Stimulated activated CD4-positive, alpha-beta T cell treated with anti-CD3 and anti-CD28 coated beads, Interleukin-12 subunit alpha, Interleukin-12 subunit beta, amount 100 ng/mL, for 24 hours (primary cell): ENCODE measurements at places on chromosomes 4 and X.

DNA sequence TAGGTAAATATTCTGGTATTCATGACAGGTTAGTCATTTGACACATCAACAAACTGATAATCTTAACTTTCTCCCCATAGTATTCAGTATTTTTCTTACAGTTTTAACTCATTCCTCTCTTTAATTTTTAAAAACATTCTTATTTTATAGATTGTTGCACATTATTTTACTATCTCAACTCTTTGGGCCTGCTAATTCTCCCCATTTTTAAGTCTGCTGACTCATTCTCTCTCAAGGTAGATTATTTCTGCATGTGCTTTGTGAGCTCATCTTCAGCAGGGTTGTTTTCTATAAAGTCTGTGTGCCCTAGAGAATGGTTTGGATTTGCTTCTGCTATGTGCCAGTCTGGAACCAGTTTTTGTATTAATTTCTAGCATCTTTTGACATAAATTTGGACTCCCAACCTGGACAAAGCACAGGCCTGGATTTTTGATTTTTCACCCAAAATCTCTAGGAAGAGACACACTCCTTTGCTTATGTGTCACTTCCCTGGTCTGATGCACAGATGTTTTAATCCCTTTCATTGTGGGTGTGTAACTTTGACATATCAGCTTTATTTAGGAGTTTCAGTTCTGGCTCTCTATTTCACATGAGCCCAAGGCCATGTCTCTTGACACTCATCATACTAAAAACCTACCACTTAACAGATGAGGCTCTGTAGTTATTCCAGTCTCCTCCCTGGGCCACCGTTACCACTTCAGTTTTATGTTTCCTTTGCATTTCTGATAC is 194.3 kb upstream of the PGRMC2 start:
- DNase-seq = no peak

- no peak for DNase-seq
Measured at GRCh38 chr4:180832073-180832472, 1411.1 kb upstream of the TENM3 start.

DNA sequence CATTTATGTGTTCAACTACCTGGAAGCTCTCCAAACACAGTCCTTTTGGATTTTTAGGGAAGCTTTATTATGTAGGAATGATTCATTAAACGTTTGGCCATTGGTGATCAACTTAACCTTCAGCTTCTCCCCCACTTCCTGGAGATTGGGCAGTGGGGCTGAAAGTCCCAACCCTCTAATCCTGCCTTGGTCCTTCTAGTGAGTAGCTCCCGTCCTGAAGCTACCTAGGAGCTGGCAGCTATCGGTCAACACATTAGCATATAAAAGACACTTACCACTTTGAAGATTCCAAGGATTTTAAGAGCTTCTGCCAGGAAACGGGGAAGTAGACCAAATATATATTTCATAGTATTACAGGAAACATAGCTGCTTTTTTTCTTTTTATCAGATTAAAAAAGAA is 69.7 kb downstream of the MCUB start:
- DNase-seq = no peak

- no peak for DNase-seq
Measured at GRCh38 chr4:77930876-77931275, 68.2 kb downstream of the MRPL1 start.

DNA sequence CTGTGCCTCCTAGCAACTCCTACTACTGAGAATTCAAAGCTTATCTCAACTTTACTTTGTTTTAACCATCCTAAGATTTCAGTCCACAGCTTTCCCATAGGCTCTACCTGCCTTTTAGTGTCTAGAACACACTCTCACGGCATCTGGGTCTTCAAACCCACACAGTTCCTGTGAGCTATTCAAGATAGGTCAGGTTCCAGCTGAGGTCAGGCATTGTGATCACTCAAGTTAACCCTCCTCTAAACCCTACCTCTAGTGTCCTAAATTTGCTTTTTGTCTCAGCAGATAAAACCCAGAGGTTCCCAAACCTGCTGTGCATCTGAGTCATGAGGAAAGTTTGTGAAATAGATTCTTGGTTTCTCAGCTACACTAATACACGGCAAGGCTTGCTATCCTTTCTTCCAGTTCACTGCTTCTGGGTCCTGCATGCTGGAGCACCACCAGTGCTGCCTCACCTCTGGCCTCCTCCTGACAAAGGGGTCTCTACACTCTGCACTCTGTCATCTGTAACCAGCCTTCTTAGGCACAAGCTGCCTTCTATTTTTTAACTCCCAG is 324.6 kb upstream of the MAGEB2 start:
- DNase-seq = no peak

DNA sequence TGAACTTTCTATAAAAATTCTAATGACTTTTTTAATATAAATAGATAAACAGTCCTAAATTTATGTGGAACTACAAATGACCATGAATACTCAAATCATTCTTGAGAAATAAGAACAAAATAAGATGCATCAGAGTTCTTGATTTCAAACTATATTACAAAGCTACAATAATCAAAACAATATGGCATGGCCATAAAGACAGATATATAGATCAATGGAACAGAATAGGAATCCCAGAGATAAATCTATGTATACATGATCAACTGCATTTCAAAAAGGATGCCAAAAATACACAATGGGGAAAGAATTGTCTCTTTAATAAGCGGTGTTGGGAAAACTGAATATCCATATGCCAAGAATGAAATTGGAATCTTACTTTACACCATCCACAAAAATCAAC is 98.4 kb upstream of the IL15 start:
- no peak for DNase-seq

GRCh38 chrX:38304010-38304409 is 23.3 kb downstream of the RPGR start:
- no peak for DNase-seq

DNA sequence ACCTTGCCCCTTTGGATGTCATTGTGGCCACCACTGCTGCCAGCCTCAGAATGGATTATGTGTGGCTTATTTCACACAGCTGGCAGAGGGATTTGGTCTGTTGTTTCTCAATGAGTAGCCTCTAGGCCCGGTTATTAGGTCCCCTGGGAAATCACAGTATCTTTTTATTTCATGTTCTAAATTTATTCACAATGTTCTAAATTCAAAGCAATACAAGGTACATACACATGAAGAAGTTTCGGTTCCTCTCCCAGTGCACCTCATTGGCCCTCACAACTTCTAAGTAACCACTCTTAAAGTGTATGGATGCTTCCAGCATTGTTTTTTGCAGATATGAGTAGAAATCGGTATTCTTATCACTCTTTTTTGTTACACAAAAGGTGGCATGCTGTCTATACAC is 262.7 kb downstream of the RCHY1 start:
- no peak for DNase-seq

GRCh38 chr4:56511098-56511497 is 5.5 kb downstream of the ARL9 start:
- DNase-seq = no peak

- DNase-seq = peak; percentile 40
Measured at GRCh38 chr4:3480528-3481112, 17.5 kb downstream of the DOK7 start.

DNA sequence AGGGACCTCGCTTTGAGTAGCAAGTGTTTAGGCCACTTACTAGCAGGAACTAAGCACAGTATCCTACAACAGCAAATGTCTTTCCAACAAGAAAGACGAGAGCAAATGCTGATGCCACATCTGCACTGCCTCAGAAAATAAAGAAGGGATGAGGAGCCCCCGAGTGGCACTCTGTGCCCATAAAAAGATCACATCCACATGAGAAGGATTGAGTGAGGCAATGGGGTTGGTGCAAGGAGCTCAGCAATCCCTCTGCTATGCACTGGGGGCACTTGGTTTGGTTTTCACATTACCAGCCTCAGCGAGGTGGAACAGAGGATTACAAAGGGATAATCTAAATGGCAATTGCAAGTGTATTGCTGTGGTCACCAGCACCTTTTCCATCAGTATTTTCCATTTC is 252.8 kb upstream of the SLC7A11 start:
- DNase-seq = no peak

DNA sequence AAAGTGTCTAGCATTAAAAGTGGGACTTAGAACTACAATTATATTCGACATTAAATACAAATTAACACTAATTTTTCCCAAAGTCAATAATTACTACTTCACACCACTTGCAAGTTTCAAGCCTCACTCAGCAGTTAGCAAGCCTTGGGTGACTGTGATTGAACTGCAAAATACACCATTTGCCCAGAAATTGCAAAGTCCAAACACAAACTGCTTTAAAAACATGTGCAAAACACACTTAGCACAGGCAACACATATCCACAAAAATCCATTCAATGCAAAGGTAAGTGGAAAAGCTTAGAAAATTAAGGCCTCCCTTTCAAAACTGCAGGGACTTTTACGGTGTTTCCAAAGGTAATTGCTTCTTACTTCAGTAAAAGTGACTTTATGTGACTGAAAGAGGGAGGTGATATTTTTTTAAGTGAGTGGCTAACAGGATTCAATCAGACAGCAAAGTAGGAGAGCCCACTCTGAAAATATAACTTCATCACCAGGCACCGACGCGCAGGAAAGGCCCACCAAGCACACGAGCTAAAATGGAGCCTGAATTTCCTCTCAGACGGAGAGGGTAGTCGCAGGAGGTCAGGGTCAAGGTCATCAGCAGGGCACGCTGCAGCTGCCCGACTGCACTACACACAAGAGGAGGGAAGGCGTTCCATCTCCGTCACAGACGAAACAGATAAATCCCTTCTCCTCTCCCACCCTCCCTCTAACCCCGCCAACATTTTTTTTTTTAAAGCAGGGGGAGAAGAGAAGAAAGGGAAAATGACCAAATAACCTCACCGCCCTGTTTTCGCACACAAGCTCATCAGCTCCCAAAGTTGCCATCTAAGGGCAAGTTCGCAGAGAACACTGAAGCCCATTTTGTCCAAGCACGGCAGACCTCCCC is 3.1 kb downstream of the ZNF827 start:
- DNase-seq = no peak

GRCh38 chr4:105894660-105895582 is at the start of gene NPNT:
Gene NPNT, plus strand, starts transcription at chr4:105895471. Its CDS starts 182 bp downstream, at chr4:105895653.
- no peak for DNase-seq

GRCh38 chr4:113502906-113503305 is 258.6 kb downstream of the CAMK2D start:
- no peak for DNase-seq

GRCh38 chrX:40262157-40263013 is 164.6 kb upstream of the BCOR start:
- DNase-seq = no peak

GRCh38 chr4:113071805-113072204 is 22.4 kb downstream of the ANK2 start:
- no peak for DNase-seq

DNA sequence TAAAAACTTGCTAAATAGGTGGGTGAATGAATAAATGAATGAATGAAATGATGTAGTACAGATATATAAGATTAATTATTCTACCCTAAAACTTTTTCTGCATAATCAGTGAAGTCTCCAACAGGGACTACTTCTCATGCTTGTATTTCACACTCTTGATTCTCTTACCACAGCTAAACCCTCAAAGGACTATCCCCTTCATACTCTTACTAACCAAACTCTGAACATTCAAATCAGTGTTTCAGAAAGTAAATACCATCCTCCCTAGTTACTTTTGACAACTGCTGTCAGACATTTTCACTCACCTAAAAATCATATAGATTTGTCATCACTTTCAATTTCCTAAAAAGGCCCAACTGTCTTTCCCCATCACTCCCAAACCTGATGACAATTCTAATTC is 234.3 kb upstream of the HHIP start:
- no peak for DNase-seq

GRCh38 chr4:86496094-86497080 is 97.7 kb upstream of the PTPN13 start:
- DNase-seq = no peak

GRCh38 chr4:152246659-152247058 is 289.2 kb downstream of the FBXW7 start:
- DNase-seq = no peak
